ENCODE measurements at places on chromosomes 16 and 17.

GRCh38 chr17:38742411-38743308, 5.5 kb downstream of the PCGF2 start:
- no peak for DNase-seq

DNA sequence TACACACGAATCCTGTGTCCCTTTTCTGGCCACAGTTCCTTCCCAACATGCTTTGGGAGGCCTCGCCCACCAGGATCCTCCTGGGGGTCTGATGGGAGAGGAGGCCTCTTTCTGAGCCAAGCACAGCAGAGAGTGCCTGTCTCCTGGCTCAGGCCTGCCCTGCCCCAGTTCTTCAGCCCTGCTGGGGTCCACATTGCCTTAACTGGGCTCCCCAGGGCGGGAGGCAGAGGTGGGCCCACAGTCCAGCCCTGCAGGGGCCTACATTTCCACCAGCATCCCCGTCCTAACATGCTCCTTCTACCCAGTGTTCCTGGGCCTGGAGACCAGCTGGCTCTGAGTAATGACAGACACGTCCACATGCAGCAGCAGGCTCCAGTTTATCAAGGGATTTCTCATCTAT, 29.6 kb downstream of the WNT9B start:
- DNase-seq: no peak

DNA sequence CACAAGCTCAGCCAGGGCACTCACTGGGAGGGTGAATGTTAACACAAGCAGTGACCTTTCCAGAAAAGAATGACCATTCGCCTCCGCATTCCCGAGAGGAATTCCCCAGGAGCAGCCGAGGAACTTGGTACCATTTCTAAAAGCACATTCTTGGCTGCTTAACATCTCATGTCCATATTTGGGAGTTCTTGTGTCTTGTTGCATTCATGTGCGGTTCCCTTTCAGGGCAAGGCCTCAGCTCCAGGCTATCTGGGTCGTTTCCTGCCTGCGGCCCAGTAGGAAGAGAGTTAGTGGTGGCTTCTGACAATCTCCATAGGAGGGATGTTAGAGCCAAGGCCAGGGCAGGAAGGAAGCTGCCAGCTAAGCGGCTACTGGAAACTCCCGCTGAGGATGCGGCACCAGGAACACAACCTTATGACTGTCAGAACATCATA, 27.8 kb upstream of the MEAK7 start:
- DNase-seq: no peak

DNA sequence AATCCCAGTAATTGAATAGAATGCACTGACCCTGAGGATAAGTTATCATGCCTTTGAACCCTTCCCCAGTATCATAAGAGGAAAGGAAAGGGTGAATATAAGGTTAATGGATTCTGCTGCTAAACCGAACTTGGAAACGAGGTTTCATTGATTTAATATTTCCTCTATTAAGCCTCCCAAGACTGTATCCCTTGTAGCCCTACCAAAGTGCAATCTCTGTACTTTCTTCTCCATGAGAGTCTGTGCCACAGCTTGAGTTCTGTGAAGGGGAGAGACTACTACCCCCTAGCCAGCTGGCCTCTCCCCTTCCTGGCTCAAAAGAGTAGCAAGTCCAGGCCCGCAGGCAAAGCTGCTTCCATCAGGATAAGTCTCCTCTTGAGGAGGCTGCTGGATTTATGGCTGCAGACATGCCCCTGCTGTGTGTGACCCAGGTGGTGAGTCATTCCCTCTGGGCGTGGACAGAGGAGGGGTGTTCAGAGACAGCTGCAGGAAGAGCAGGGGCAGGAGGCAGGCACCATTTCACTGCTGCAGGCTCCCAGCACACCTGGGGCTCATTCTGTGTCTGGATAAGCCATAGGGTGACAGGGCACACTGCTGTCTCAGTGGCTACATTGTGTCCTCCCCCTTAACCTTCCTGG, 58.4 kb downstream of the TOM1L2 start:
- no peak for DNase-seq

DNA sequence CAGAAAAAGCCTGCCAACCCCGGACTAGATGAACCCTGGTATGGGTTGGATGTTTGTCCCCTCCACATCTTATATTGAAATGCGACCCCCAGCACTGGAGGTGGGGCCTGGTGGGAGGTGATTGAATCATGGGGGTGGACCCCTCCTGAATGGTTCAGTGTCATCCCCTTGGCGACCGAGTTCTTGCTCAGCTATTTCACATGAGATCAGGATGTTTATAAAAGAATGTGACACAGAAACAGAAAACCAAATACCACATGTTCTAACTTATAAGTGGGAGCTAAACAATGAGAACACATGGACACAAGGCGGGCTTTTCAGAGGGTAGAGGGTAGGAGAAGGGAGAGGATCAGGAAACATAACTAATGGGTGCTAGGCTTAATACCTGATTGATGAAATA, 576.0 kb upstream of the HSBP1 start:
- DNase-seq: no peak

- DNase-seq: no peak
Observed at GRCh38 chr16:65769776-65770438, 596.6 kb upstream of the CDH5 start.

DNA sequence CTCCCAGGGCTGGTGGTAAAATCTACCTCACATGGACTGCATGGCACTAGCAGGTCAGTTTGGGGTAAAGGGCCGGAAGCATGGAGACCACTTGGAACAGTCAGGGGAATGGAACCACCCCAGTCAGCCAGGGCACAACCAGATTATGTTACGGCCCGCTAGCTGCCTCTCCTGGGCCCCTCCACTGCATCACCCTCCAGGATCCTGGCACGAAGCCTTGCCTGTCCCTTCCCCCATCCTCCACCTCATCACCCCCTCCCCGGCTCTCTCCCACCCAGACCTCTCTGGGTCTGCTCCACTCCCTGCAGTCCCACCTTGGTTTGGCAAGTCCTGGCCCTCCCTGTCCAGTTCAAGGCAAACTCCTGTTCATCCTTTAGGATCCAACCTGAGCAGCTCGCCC, 91.7 kb downstream of the CLEC16A start:
- no peak for DNase-seq

GRCh38 chr16:67857547-67858233, 10.2 kb upstream of the CENPT start:
- DNase-seq: no peak

- no peak for DNase-seq
Observed at GRCh38 chr17:59400858-59401257, 69.4 kb downstream of the YPEL2 start.

DNA sequence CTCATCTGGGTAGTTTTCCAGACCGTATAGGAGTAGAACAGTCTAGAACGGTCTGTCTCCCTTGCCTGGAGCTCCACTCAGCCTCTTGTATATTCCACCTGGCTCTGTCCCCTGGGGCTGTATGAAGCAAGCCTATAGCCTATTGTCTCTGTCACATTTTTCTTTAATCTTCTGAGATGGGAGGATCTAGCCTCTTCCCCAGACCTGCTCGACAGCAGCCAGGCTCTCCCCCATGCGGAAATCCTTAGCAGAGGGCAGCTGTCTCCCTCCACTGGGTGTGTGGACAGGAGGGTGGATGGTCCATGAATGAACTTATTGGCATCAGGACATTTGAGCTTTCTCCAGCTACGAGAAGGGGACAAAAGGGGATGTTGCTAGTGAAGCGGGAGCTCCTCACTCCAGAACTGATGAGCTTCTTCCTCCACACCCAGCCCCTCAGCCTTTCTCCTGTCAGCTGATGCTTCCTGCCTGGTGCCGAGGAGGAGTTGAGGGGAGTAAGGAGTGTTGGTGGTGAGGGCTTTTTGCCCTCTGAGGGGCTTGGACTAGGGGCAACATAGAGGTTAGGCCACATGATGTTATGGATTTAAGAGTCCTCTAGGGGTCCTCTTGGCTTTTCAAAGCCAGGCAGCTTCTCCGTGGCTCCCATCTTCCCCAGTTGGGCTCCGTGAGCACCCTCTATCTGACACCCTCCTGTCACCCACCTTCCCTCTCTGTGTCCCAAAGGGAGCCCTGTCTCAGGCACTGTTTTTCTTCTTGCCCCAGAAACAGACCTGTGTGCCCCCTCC, 28.0 kb downstream of the ARHGAP23 start:
- no peak for DNase-seq

DNA sequence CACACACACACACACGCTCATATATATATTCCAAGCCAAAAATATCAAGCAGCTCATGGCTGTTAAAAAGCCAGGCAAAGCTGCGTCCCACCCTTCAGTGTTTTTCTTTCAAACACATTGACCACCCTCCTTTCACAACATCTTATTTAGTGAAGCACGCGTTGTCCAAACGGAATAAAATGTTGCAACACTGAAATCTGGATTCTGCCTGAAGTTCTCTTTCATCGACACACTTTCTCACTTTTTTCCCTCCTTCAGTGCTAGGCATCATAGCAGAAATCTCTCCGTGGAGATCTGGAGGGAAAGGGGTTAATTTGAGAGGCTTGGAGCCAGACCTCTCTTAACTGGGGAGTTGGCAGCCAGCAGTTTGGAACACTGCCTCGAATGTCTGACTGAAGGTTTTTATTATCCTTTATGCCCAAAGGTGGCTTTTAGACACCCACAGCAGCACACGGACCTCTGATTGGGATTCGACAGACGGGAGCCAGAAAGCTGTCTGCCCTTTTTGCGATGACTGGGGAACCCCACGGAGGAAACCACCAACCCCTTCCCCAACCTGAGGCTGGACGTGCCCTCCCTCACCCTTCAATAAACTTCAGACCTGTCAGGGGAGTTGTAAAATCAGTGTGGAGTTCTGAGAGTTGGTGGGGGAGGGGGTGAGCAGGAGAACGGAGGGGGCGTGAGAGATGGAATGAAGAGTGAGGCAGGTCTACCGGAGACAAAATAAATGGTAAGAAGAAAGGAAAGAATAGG, 833.6 kb upstream of the SOX9 start:
- no peak for DNase-seq

DNA sequence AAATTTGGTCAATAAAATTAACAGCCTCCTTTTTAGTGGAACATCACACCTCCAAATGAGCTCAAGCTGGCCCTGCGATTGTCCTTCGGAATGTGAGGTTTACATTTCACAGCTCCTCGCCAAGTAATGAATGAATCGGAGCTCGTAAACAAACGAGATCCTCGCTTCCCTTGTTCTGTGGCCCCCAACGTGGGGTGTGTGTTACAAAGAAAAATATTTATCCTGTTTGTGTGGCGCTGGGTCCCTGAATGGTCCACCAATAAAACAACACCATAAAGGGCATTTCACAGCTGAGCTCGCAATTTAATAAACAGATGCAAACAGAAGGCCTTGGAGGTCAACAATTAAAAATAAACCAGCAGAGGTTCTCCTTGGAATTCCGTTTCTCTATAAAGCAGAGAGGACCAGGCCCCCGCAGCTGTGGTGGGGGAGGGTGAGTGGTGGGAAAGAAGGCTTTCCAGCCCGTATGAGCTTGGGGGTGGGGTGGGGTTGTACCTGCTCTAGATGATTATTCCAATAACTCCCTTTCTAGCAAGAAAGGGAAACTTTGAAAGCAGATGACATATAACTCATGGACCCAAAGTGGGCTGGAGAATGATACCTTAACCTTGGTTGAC, 393.9 kb upstream of the SALL1 start:
- DNase-seq: no peak

DNA sequence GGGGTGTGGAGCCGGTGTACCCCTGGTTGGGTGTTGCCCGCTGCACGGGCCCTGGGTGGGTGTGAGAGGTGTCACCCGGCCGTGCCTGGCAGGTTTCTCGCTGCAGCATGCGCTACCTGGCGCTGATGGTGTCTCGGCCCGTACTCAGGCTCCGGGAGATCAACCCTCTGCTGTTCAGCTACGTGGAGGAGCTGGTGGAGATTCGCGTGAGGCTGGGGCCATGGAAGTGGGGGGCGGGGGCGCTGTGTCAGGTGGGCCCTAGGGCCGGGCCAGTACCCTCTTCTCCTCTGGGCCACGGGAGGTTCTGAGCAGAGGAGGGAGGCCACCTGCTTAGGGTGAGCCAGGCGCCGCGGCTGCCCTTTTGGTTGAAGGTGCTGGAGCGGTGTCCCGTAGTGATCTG, 13.4 kb downstream of the DEF8 start:
- DNase-seq: no peak

GRCh38 chr16:67666032-67666551, 458 bp downstream of the ENKD1 start:
- DNase-seq: no peak

- no peak for DNase-seq
Observed at GRCh38 chr17:78793415-78793814, 11.3 kb upstream of the CYTH1 start.

- no peak for DNase-seq
Observed at GRCh38 chr17:80030730-80031410, 4.8 kb downstream of the TBC1D16 start.

DNA sequence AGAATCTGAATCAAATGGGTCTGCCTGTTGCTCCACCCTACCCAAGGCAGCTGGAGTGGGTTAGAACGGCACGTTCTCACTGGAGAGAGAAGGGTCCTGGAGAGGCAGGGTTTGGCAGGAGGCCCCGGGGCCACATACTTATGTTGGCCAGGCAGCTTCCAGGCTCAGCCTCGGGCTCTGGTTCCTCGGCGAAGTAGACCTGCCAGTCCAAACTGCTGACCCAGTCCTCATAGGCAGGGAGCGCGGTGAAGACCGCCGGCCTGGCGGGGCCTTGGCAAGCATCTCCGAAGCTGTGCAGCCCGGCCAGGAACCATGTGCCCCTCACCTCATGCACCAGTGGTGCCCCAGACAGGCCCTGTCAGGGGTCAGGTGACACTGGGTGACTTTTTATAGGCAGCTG, 4.8 kb downstream of the PRSS53 start:
- no peak for DNase-seq

DNA sequence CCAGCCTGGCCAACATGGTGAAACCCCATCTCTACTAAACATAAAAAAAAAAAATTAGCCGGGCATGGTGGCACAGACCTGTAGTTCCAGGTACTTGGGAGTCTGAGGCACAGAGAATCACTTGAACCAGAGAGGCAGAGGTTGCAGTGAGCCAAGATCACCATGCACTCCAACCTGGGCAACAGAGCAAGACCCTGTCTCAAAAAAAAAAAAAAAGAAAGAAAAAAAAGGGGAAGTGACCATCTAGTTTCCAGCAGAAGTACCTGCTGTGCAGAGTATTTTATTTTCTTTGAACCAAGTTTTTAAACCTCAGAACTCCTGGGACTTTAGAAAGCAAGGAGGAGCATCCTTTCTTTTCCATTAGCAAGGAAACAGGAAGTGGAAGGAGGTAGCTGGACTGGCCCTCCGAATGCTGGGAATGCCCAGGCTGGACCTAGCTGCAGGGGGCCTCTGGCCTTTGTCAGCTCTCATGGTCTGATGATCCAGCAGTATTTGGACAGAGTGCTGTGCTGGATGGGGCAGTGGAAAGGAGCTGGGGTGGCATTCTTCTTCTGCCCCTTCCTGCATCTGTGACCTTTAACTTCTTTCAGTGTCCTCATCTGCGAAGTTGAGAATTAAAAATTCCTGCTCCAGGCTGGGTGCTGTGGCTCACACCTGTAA, 6.6 kb downstream of the GID4 start:
- DNase-seq: no peak

GRCh38 chr17:34670618-34671017, 91.2 kb downstream of the TMEM132E start:
- no peak for DNase-seq

GRCh38 chr16:65769055-65769465, 597.4 kb upstream of the CDH5 start:
- DNase-seq: no peak

All from amygdala (tissue), 56 donors.